ENCODE measurements at places on chromosomes 2 and 18.

GRCh38 chr18:2171840-2172625, 399.3 kb downstream of the METTL4 start:
- DNase-seq, result no peak

- DNase-seq, result no peak
Measured at GRCh38 chr2:99706735-99707134, 216.9 kb upstream of the REV1 start.

- no peak for DNase-seq
Measured at GRCh38 chr2:139867601-139868226, 1087.5 kb upstream of the NXPH2 start.

DNA sequence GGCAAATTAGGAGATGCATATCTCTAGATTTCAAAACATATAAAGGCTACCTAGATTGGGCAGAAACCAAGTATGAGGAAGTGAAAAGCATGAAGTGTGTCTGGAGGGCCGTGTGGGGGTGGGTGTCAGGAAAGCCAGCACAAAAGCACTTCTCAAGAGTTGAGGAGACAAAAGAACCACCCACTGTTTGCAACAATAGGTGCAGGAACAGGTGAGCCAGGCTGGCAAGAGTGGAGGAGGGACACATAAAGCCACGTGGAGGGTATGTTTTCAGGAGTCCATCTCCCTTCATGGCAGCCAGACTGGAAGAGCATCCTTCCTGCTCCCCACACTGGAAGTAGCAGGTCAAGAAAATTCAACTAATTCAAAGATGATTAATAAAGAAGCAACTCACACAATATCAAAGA, 96.4 kb downstream of the CERS6 start:
- DNase-seq, result peak; percentile 23

DNA sequence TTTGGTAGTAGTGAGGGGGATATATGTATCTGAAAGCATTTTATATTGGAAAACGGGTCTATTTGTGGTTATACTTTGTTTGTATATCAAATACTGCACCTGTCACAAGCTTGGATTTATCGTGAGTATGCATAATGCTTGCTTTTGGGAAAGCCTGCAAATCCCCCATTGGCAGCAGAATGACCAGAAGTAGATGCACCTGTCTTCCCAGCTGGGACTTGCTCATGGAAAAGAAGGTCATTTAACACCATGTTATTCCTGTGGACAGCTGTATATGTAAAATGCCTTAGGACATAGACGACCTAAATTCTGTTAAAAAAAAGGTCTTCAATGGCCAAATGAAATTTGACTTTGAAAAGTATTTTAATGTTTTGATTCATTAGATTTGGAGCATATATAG, 599.4 kb downstream of the XIRP2 start:
- no peak for DNase-seq

- no peak for DNase-seq
Measured at GRCh38 chr18:70195014-70195614, 10.4 kb downstream of the RTTN start.

- DNase-seq, result no peak
Measured at GRCh38 chr2:234025891-234026401, 24.6 kb upstream of the SPP2 start.

- no peak for DNase-seq
Measured at GRCh38 chr2:227534714-227535113, 62.8 kb downstream of the AGFG1 start.

DNA sequence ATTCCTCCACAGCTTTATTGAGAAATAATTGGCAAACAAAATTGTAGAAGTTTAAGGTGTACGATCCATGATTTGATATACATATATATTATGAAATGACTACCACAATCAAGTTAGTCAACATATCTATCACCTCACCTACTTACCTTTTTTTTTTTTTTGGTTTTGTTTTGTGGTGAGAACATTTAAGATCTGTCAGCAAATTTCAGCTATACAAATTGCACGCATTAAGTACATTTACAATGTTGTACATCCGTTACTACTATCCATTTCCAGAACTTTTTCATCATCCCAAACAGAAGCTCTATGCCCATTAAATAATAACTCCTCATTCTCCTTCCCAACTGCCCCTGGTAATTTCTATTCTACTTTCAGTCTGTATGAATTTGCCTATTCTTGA, 37.4 kb upstream of the ADCYAP1 start:
- DNase-seq, result no peak

DNA sequence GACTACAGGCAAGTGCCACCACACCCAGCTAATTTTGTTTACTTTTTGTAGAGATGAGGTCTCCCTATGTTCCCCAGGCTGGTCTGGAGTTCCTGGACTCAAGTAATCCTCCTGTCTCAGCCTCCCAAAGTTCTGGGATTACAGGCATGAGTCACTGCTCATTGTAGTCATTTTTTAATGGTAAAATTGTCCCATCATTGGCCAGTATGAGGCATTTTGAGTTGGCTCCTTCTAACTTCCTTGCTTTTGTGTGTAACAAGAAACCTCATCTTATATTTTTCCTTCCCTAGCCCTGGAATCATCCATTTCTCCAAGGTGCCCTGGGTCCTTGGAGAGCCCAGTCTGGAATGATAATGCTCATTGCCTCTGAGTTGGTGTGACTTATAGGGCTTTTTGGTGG, 148.5 kb downstream of the INHBB start:
- no peak for DNase-seq

- no peak for DNase-seq
Measured at GRCh38 chr2:64400105-64400728, 53.7 kb upstream of the LGALSL start.

- no peak for DNase-seq
Measured at GRCh38 chr2:50658883-50659282, 373.0 kb downstream of the NRXN1 start.

GRCh38 chr2:45993476-45993991, 303.7 kb upstream of the EPAS1 start:
- DNase-seq, result peak; percentile 69

Measured in neuronal stem cell (in vitro differentiated cells).